NCI-H1105 treated with DMSO at 0.1 percent for 48 hours (cell line): ENCODE measurements at places on chromosomes 4 and X.
A peak's percentile ranks its signal among the peaks of the same experiment; 100 is the strongest.

DNA sequence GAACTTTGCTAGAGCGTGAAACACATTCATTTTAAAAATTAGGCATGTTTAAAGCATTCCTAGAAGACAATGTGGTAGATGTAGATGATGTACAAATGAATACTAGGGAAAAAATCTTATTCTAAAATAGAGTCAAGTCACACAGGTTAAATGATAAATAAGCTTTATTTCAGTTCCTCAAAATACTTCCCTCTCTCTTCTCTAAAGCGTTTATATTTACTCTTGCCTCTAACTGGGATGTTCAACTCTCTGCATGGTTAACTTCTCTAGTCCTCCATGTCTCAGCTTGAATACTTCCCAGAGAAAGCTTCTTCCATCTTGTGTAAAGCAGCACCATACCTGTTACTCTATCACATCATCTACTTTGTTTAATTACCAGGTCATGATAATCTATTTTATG lies 30.9 kb upstream of the GLRA3 start:
- no peak for DNase-seq

DNA sequence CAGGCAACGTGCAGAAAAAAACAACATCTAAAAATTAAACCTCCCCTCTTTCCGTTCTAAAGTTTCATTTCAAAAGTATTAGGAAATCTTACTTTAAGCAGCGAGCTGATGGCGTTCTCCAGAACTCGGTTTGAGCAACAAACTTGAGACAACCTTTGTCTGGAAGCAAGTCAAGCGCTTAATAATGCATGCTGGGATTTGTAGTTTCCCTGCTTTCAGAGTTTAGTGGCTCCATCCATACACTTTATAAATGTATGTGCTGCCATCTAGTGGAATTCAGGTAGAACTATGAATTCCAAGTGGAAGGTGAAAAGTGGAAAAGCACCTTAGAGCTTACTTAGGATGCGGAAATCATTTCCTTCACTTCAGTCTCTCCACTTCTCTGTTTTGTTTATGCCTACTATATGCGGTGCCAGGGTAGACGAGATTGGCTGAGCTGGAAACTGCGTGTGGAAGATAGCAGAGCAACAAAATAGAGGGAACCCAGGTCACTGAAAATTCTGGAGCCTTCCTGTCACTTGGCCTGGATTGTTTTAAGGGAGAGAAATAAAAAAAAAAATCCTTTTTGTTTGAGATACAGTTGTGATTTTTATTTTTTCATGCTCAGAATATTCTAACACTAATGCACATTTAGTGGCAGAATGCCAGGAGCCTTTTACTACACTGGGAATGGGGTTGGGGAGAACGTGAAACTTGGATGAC lies at the start of gene BDH2:
TSS of gene BDH2 (minus strand) at position 144 of the 702 bp plus-strand sequence. CDS start 3,580 bp downstream, outside the sequence.
- DNase-seq: peak; percentile 89

- no peak for DNase-seq
Measured at GRCh38 chr4:87543835-87544461, 14.8 kb upstream of the SPARCL1 start.

GRCh38 chr4:146288193-146288592 lies 73.9 kb downstream of the REELD1 start:
- DNase-seq: no peak

DNA sequence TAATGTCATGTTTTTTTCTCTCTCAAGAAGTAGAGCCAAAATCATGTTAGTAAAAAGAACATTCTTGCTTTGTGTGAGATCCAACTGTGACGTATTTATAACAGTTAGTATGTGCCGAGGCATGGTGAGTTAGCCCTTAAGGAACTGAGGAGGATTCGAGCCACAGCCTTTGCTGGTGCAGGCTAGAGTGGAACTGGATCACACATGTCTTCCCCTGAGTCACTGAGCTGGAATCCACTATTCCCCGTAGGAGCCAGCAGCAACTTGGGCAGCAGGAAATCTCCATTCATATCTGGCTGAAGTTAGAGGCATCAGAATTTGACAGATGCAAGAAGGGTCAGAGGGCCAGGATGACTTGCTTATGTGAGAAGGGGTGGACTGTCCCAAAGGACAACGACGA lies 144.6 kb upstream of the KIT start:
- no peak for DNase-seq

DNA sequence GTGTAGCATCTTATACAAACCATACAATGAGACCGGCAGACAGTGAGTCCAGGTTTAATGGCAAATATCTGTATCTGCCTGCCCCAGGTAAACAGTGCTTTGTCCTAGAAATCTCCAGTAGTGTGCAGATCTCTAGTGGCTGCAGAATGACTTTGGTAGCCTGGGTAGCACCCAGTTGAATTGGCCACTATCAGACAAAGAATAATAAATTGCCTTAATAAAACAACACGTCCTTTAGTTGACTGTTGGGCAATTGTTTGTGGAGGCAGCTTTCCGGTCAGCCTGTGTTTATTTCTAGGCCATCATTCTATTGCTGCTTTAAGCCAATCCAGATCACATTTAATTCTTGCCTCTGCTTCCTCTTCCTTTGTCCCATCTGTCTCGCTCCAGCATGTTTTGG lies 52.5 kb downstream of the SNX25 start:
- DNase-seq: no peak

DNA sequence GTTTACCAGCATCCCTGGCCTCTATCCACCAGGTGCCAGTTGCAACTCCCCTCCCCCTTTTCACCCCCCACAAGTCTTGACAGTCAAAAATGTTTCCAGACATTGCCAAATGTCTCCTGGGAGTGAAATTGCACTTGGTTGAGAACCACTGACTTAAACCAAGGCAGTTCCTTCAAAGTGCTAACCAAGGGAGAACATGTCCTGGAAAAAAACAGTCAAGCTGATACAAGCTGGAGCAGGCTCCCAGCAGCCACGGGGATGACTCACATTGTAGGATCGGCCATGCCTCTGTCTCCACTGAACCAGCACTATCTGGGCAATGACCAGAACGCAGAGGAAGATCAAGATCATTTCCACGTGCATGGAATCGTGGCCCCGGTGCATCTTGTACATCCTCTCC lies 11.4 kb downstream of the RNF175 start:
- DNase-seq: no peak
